ENCODE measurements at places on chromosomes 16 and 17. TPM values are rescaled to one million over a fixed set of nuclear protein-coding genes. Genes with fewer than 3 reads are reported as not detected.
A peak's percentile ranks its signal among the peaks of the same experiment; 100 is the strongest.

The RGS9 gene
- 17.8 TPM for polyA plus RNA-seq

The TNS4 gene
- polyA plus RNA-seq: 0.26 TPM

The APRT gene
- 122 TPM for polyA plus RNA-seq

The TMEM204 gene
- polyA plus RNA-seq: 22.7 TPM

The ENO3 gene
- polyA plus RNA-seq: 21.7 TPM

The TBC1D3I gene
- polyA plus RNA-seq: not detected

The KRTAP3-2 gene
- not detected for polyA plus RNA-seq

The ZNF597 gene
- 3.4 TPM for polyA plus RNA-seq

The C17orf113 gene
- 3.4 TPM for polyA plus RNA-seq

The DPEP2 gene
- polyA plus RNA-seq: 1.2 TPM

DNA sequence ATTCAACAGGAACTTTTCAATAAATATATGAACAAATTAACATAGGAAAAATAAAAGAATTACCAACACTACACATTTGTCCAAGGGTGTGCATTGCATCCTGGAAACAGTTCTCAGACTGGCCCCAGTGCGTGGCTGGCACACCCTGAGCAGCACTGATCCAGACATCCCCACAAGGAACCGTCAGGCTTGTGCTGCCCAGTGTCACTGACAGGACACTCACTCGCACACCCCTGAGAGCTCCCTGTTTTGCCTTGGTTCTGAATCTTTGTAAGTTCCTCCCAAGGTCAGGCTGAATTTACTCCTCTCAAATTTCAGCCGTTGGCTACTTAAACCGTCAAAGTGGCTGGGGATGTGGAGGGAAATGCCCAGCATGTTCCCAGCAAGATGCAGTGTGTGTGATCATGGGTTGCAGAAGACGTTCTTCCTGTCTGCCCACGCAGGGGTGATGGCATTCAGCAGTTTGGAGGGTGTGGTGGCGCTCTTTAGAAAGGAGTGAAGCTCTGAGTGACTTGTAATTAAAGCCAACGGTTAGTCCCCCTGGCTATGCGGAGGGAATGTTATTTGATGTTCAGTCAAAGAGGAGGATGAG is 1.7 kb downstream of the MT2A start:
- no peak for DNase-seq

DNA sequence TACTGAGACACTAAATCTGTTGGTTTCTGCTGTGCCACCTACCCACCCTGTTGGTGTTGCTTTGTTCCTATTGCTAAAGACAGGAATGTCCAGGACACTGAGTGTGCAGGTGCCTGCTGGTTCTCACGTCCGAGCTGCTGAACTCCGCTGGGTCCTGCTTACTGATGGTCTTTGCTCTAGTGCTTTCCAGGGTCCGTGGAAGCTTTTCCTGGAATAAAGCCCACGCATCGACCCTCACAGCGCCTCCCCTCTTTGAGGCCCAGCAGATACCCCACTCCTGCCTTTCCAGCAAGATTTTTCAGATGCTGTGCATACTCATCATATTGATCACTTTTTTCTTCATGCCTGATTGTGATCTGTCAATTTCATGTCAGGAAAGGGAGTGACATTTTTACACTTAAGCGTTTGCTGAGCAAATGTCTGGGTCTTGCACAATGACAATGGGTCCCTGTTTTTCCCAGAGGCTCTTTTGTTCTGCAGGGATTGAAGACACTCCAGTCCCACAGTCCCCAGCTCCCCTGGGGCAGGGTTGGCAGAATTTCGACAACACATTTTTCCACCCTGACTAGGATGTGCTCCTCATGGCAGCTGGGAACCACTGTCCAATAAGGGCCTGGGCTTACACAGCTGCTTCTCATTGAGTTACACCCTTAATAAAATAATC is 14.6 kb downstream of the STH start:
- DNase-seq: no peak

DNA sequence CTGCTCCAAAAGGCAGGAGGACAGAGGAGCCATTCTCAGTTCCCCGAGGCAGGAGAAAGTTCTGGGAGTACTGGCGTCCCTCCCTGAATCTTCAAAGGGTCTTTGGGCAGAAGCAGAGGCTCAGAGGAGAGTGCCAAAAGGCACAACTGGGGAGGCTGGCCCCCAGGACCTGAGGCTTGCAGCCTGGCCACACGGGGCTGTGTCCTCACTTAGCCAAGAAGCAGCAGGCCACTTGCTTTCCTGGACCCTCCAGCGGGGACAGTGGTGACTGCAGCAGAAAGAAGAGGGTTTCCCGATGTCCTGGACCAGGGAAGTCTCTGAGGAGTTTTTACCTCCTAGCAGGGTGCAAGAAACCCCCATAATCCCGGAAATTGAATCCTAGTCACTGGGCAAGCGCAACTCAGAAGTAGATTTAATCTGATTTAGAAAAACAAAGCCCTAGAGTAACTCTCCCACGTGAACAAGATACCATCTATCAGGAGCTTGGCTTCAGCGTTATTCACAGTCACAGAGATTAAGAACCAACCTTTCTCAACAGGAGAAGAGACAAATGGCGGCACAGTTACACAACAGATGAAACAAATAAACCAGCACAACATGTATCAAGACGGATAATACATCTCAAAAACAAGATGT is 25.5 kb upstream of the BCO1 start:
- DNase-seq: no peak

DNA sequence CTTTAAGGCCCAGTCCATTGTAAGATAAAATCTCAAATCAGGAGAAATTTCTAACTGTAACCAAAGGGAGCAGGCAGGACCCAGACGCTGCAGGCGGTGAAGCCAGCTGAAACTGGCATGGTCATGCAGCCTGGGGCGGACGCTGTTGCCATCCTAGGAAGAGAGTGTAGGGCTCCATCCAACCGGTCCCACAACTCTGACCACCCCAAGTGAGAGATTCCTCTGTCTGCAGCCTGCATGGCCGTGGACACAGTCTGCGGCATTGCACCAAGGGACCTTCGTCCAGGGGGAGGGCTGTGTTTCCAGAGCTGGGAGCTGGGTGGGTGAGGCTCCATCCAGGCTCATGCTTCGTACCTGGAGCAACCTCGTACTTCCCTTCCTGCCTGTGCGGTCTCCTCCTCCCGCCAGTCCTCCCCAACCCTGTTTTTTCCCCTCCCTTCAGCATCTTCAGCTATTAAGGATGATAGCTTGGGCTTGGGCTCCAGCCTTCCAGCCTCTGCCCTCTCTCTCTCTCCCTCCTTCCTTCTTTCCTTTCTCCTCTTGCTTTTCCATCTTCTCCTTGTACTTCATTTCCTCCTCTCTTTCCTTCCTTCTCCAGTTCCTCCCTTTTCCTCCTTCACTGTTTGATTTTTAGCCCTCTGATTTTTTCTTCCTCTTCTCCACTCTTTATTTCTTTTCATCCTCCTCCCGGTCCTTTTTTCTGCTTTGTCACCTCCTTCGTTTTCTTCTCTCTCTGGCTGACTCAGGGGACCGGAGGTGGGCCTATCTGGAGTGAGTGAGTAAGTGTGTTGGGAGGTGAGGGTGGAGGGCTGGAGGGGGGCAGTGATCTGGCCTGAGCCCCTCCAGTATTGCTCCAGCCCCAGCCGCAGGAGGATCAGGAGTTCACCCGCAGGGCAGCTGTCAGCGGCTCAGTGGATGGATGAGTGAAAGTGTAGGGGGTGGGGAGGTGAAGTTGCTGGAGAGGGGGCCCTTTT is 17.0 kb upstream of the LHX1 start:
- DNase-seq: no peak

DNA sequence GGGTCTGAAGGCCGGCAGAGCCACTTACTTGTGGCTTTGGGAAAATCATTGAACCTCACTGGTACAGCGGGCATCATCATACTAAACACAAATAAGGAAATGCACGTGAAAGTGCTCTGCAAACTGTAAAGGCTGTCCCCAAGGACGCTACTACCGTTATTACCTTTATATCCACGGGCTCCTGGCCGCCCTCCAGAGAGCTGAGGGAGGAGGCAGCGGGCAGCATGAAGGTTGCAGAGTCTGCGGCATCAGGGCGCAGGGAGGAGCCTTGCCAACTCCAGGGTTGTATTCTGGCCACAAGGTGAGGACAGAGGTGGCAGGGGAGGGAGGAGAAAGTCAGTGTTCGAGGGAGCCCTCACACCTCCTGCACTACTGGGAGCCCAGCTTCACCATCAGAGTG is 68.3 kb upstream of the GCSH start:
- DNase-seq: no peak

- peak; percentile 80 for DNase-seq
Observed at GRCh38 chr16:3457434-3458252, 14.2 kb downstream of the NAA60 start.

DNA sequence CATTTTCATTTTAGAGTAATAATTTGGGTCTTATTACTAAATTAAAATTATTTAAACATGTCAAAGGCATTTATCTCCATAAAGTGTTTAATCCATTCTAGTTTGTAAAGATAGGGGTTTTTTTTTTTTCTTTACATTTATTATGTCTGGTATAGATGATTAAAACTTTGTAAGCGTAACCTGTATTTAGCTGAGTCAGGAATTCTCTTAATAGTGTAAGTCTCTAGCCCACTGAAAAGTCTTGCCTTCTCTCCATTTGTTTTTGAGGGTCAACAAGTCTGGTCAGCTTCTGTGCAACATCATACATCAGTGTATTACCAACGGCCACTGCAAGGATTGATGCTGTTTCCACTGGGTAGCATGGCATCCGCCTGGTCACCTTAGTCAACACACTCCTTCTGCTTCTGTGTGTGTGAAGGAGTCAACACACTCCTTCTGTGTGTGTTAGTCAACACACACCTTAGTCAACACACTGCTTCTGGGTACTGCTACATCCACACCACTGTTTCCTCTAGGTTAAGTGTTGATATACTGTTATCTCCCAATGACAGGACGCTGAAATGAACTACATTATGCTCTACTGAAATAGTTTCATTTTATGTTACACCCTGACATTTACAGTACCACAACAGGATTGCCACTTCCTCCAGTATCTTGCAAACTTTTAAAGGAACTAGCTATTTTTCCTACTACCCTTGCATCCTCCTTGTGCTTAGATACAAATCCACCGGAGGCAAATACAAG is 37.3 kb upstream of the VWA3A start:
- no peak for DNase-seq

DNA sequence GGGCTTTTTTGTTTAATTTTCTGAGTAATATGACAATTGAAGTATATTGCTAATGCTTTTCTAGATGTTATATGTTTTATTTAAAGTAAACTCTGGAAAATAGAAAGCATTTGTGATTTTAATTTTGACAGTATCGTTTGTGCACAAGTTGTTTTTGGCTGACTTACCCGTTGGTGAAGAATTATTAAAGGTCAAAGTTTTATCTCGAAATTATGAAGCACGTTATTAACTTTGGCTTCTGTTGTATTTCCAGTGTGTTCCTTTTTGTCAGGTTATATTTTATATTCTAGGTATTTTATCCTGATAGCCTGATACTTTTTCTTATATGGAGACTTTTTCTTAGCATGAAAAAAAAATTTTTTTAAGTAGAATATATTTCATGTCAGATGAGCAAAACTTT is 16.8 kb downstream of the PRKCA start:
- no peak for DNase-seq

- no peak for DNase-seq
Observed at GRCh38 chr17:79674506-79675412, 56.0 kb upstream of the ENPP7 start.

GRCh38 chr17:57541472-57542394 is 203.4 kb downstream of the CCDC182 start:
- no peak for DNase-seq

DNA sequence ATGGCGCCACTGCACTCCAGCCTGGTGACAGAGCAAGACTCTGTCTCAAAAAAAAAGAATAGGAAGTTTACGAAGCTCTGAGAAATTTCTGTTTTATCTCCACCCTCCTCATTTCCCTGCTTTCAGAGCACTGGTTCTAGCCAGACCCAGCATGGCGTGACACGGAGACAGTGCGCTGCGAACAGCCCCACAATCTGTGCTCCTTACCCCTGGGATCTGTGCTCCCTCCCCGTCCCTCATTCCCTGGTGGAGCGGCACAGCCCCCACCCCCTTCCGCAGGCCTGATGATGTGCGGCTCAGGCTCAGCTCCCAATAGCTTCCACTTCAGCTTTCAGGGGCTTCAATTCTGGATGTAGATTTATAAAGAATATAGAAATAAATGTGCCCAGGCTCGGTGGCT is 56.1 kb upstream of the ENDOV start:
- DNase-seq: no peak

DNA sequence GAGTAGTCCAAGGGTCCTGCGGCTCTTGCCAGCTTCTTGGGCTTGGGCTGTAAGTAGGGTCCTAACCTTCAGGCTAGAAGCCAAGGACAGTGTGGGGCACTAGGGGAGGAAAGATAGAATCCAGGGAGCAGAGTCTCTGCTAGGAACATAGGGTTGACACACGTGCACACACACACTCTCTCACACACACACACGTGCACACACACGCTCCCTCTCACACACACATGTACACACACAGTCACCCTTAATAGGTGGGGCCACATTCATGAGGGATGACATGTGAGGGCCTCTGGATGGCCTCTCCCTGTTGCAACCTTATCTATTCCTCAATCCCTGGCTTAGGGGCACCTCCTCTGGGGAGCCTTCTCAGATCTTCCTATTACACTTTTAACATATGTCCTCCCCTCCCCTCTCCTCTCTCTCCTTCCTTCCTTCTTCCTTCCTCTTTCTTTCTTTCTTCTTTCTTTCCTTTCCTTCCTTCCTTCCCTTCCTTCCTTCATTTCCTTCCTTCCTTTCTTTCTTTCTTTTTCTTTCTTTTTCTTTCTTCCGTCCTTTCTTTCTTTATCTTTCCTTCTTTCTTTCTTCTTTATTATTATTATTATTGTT is 3.1 kb downstream of the EPX start:
- no peak for DNase-seq

- DNase-seq: no peak
Observed at GRCh38 chr16:10367616-10368188, 18.2 kb upstream of the ATF7IP2 start.

GRCh38 chr16:88346680-88347505 is 35.9 kb upstream of the ZNF469 start:
- no peak for DNase-seq

GRCh38 chr16:31491778-31492418 is 9.0 kb downstream of the SLC5A2 start:
- DNase-seq: no peak

- DNase-seq: no peak
Observed at GRCh38 chr17:33697557-33697956, 404.5 kb upstream of the ASIC2 start.

- DNase-seq: no peak
Observed at GRCh38 chr17:7878234-7878633, 10.4 kb upstream of the CHD3 start.

- no peak for DNase-seq
Observed at GRCh38 chr16:88534638-88535190, 35.5 kb upstream of the ZC3H18 start.

- no peak for DNase-seq
Observed at GRCh38 chr17:76262732-76263344, 2.3 kb upstream of the UBALD2 start.
